ENCODE measurements at places on chromosomes 3 and 15.

DNA sequence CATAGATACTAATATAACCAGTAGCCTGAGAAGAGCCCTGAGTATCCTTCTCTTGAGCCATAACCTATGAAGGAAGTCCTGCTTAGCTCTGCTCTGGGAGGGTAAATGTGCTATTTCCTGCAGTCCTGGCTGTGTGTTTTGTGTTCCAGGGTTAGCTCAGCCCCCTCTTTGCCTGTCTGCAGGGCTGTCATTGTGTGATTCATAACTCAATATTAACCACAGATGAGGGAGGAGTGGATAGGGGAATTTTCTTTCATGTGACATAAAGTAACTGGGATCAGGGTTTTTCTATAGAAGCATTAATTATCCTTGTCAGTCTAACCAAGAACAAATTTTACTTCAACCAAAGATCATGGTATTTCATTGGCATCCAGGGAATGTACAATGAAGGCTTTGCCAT, 183.3 kb upstream of the ZBTB20 start:
- no peak for DNase-seq

DNA sequence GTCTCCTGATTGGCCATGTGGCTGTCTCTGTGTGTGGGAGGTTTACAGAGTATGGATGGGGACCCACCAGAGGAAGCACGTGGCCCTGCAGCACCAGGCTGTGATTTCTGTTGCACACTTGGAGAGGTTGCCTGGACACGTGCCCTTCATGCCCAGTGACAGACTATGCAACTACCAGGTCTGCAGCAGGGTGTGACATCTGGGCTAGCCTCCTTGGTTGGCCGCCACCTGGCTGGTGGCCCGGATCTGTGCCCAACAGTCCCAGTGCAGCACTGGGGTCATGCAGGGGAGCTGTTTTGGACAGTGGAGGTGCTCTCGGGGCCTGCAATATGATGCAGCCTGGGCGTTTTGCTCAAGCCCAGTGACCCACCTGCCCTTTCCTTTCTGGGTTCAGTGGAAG, 212.5 kb downstream of the UBE3A start:
- DNase-seq, result no peak

DNA sequence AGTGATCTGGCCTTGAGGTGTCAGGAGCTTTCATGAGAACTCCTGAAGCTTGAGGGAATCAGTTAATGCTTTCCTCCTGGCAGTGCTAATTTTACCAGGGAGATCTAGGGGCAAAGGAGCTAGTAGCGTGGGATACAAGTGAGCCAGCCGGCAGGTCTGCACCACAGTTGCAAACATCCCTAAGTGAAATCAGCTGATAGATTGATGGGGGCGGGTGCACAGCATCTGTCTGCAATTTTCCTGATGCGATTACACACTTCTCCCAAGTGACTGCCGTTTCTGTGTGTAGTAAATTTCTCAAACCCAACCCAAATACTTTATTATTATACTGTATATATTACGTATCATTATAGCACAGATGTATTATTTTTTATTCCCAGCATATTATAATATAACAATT, 304.5 kb downstream of the AGBL1 start:
- no peak for DNase-seq

DNA sequence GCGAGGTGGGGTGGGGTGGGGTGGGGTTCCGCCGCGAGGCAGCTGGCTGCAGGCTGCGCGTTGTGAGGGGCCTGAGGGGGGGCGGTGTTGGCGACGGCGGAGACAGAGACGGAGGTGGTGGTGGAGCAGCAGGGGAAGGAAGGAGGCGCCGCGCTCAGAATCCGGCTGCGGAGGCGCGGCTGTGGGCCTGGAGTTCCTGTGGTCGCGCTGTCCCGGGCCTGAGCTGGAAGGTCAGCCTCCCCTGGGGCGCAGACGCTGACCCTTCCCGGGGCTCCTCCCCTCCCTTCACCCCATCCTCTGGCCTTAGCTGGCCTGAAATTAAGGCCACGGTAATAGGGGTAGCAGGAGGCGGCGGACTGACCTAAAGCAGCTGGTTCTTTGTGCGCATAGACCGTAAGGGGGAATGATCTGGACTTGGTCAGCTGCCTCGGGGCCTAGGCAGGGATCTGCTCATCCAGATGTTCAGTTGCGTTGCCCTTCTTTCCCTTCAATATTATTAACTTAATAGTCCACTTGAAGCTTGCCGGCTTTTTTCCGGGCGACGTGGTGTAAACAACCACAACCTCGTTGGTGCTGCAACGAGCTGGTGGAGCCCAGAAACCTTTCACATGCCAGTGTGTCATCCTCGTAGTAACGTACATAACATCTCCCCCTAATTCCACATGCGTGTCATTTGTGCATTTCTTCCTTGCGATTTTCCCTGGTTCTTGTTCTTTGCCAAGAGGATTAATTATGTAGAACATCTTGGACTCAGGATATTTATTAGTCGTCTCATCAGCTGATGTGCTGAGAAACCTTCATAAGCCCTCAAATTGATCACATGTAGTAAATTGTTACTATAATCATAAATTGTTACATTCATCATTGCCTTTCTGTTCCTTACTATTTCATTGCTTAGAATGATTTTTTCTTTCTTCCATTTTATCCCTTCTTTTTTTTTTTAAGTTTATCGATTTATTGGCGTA, 626 bp downstream of the SEC62 start:
- peak; percentile 18 for DNase-seq

DNA sequence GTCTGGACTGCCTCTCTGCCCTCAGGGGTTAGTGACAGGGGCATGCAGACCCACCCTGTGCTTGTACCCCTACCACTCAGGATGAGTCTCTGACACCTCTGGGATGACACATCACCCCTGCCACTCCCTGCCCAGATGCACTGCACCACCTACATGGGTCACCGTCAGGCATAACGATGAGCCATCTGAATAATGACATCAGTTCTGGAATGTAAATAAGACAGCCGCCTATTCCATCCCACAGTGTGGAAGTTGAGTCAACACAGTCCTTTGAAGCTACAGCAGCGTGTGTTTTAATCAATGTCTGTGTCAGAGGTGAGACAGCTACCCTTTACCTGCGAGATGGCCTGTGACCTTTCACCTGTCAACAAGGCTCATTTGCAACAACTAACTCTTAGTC, 268.7 kb upstream of the ARRDC4 start:
- DNase-seq, result no peak

DNA sequence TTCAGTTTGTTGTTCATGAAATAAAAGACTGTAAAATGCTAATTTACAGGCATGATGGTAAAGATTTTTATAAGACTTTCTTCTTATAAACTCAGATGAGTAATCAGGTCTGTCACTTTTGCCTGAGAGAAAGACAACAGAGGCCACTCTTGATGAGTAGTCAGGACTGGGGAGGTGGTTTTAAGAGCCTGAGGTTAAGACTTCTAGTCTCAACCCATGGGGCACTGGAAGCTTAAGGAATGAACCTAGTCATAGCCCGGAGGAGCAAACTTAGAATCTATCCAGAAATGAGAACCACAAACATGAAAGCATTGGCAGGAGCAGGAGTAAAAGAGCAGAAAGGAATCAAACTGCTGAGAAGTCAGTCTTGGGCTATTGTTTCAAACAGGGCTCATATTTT, 846.3 kb upstream of the ARPP21 start:
- DNase-seq, result no peak

DNA sequence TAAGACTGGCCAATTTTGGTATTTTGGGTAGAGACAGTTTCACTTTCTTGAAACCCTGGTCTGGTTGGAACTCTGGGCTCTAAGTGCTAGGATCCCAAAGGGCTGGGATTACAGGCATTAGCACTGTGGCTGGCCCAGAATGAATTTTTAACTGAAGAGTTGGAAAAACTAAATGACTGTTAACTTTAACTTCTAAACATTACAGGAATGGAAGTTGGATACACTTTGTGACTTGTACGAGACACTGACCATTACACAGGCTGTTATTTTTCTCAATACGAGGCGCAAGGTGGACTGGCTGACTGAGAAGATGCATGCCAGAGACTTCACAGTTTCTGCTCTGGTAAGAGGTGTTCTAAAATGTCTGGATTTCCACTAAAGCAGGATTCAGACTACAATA, 3.5 kb downstream of the EIF4A2 start:
- DNase-seq, result no peak

- no peak for DNase-seq
Measured at GRCh38 chr3:12273045-12273695, 15.7 kb upstream of the PPARG start.

- no peak for DNase-seq
Measured at GRCh38 chr3:54261141-54261540, 138.8 kb downstream of the CACNA2D3 start.

DNA sequence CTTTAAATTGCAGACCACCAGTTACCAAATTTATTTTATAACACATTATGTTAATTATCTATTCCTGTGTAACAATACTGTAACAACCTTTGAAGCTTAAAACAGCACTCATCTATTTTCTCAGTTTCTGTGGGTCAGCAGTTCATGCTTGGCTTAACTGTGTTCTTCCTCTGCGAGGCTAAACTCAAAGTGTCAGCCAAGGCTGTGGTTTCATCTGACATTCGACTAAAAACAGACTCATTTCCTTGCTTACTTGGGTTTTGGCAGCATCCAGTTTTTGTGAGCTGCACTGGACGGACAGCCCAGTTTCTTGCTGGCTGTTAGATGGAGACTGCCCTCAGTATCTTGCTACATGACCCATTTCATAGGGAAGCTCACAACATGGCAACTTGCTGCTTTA, 247.3 kb upstream of the KCNH8 start:
- DNase-seq, result no peak
